ENCODE measurements at places on chromosomes 7 and 10. TPM values are rescaled to one million over a fixed set of nuclear protein-coding genes. Genes with fewer than 3 reads are reported as not detected.

Gene NDUFB8
- 189 TPM for total RNA-seq

Gene TMEM273
- 5.1 TPM for total RNA-seq

Gene EPDR1
- 5.6 TPM for total RNA-seq

Gene ZNF107
- 4.1 TPM for total RNA-seq

Gene CYP3A4
- 1.4 TPM for total RNA-seq

Gene TMEM270
- total RNA-seq, result not detected

Gene FGFR2
- 40.9 TPM for total RNA-seq

Gene SLC29A4
- total RNA-seq, result 4.6 TPM

Gene METTL2B
- 24.6 TPM for total RNA-seq

Gene EBLN1
- total RNA-seq, result not detected

Gene SOSTDC1
- 4.7 TPM for total RNA-seq

Gene HMX3
- total RNA-seq, result 0.35 TPM

Gene CPEB3
- 7.9 TPM for total RNA-seq

Gene SYNPO2L
- not detected for total RNA-seq

Gene SSC4D
- 0.42 TPM for total RNA-seq

Gene TMEM229A
- not detected for total RNA-seq

Gene FAM25A
- not detected for total RNA-seq

Gene CPN1
- total RNA-seq, result not detected

Gene IQCE
- 36.3 TPM for total RNA-seq

Gene GPER1
- total RNA-seq, result 5.7 TPM

Gene HOXA6
- 10.9 TPM for total RNA-seq

Gene OR9A2
- total RNA-seq, result not detected

Gene CISD1
- total RNA-seq, result 57.9 TPM

Gene IFIT2
- 4.8 TPM for total RNA-seq

Gene ARMC3
- not detected for total RNA-seq

Gene VSTM4
- total RNA-seq, result 1.2 TPM

Measured in colonic mucosa (tissue), 4 donors.